ENCODE measurements at places on chromosomes 6 and 20.
A peak's percentile ranks its signal among the peaks of the same experiment; 100 is the strongest.

DNA sequence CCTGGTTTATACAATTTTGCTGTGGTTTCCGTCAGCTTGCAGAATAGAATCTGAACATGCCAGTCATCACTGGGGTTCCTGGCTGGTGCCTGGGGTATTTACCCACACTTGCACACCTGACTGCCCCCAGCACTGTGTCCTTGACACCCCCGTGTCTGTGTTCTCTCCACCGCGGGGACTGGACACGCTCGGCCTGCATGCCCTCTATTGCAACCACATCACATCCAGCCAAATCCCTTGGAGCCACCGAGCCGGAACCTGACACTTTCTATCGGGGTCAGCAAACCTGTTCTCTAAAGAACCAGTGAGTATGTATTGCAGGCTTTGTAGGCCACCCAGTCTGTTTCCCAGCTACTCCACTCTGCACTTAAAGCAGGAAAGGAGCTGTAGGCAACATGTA, 527.5 kb downstream of the PRKN start:
- no peak for DNase-seq
- H3K4me3 ChIP-seq, result no peak overlapping the region
- H3K27ac ChIP-seq, result no peak overlapping the region

- no peaks in the 10 kb centered on the region for H3K27me3 ChIP-seq
- no peak for DNase-seq
- peaks cover 20% of the 10 kb centered on the region for H3K4me1 ChIP-seq
- H3K27ac ChIP-seq, result no peak overlapping the region
Observed at GRCh38 chr6:81700414-81700813, 52.1 kb downstream of the TENT5A start.

- no peak overlapping the region for H3K27ac ChIP-seq
- peaks cover 8% of the 10 kb centered on the region for H3K36me3 ChIP-seq
- no peaks in the 10 kb centered on the region for H3K27me3 ChIP-seq
- peaks cover 8% of the 10 kb centered on the region for H3K4me1 ChIP-seq
Observed at GRCh38 chr6:56693246-56693607, 50.5 kb upstream of the DST start.

DNA sequence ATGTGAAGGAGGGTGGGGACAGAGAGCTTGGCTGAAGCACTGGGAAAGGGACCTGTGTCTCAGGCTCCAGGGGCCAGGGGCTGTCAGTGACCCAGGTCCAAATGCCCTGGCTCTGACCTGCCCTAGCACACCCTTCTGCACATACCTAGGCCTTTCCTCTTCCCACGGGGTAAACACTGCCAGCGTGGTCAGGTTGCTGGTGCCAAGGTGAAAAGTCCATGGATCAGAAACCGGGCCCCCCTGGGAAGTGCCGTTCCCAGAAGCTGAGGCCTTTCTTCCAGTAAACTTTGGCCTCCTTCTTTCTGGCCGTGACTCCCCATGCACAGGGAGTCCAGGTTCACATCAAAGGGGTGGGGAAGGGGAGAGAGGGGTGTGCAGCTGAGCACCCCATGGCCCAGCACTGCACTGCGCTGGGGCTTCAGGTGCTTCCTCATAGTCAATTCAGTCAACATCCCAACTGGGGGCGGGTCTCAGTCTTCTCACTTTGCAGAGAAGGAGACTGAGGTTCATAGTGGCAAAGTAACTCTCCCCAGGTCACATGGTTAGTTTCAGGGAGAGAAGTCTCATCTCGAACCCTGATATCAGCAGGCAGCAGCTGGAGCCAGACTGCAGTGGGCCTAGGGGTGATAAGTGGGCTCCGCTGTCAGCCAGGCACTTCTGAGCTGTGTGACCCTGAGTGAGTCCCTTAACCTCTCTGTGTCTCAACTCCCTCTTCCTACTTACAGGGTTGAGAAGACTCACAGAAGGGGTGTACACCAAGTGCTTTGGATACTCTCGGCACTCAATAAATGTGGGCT, 17.0 kb downstream of the PCK1 start:
- no peaks in the 10 kb centered on the region for H3K36me3 ChIP-seq
- H3K4me3 ChIP-seq, result no peak overlapping the region
- DNase-seq, result no peak
- no peak overlapping the region for H3K27ac ChIP-seq
- H3K4me1 ChIP-seq, result peaks cover 25% of the 10 kb centered on the region

- no peak for DNase-seq
- H3K27ac ChIP-seq, result no peak overlapping the region
- H3K4me1 ChIP-seq, result no peaks in the 10 kb centered on the region
- H3K36me3 ChIP-seq, result peaks cover 2% of the 10 kb centered on the region
Observed at GRCh38 chr20:35355372-35355771, 56.4 kb downstream of the UQCC1 start.

- no peaks in the 10 kb centered on the region for H3K36me3 ChIP-seq
- H3K27me3 ChIP-seq, result peaks cover 2% of the 10 kb centered on the region
- no peak overlapping the region for H3K4me3 ChIP-seq
- peak overlapping the region; percentile 77 for H3K27ac ChIP-seq
Observed at GRCh38 chr6:169991913-169992312, 240.5 kb downstream of the ERMARD start.

DNA sequence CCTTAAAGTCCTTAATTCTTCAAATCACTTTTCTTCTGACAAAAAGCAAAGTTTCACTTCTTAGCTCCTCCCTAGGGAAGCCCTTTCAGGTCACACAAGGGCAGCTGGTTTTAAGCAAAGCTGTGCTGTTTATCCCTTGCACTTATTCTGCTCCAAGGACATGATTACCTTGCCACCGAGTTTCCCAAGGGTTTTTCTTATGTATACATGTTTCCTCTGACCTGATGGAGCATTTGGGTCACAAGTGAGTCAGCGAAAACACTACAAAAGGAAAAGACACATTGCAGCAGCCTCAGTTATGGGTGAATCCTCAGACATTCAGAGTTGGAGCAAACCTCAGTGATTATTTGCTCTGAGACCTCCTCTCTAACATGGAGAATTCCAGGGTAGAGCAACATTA, 26.6 kb upstream of the ILRUN start:
- DNase-seq, result no peak
- peaks cover 17% of the 10 kb centered on the region for H3K4me1 ChIP-seq
- no peak overlapping the region for H3K27ac ChIP-seq

- DNase-seq, result no peak
- H3K36me3 ChIP-seq, result peaks cover 91% of the 10 kb centered on the region
- H3K4me1 ChIP-seq, result peaks cover 86% of the 10 kb centered on the region
Observed at GRCh38 chr20:49282584-49283171, 4.8 kb upstream of the ZNFX1 start.

DNA sequence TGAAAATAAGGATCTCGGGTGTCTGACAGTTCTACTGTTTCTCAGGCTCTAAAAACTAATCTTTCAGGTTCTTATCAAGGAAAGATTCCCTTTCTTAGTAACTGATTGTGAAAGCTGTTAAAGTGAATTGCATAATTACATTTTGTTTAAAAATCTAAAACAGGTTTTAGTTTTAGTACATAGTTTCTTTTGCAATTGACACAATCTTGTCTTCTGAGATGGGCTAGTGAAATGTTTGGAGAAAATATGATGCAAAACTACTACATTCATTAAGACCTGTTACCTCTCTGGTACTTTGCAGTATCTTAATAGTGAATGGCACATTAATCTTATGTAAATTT, 298.4 kb downstream of the UTRN start:
- peaks cover 43% of the 10 kb centered on the region for H3K4me1 ChIP-seq
- DNase-seq, result no peak
- H3K4me3 ChIP-seq, result peak overlapping the region; percentile 85

DNA sequence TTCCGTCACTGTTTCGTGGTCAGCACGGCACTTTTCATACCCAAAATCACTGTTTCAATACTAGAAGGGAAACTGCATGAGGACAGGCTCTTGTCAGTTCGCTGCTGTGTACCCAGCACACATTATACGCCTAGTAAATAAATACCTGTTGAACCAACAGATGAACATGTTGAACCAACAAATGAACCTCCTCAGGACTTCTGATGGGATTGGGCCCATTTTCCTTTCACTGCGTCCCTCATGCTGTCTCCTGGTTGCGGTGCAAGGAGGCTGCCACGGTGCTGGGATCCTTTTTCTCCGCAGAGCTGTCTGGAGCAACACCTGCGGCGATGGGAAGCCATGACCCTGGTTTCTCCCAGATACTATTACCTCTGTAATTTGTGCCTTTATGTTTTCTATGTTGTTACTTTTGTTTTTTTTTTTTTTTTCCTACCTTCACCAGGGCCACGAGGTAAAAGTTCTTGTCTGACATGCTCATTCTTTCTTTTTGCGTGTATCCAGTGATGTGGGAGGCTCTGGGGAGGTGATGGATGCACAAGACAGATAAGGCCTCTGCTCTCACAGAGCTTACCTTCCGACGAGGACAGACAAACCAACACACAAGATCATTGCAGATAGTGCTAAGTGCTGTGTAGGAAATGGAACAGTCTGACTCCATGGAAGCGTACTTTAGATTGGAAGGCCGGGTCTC, 1.1 kb downstream of the VAPB start:
- peaks cover 6% of the 10 kb centered on the region for H3K36me3 ChIP-seq
- H3K4me3 ChIP-seq, result peak overlapping the region; percentile 89

DNA sequence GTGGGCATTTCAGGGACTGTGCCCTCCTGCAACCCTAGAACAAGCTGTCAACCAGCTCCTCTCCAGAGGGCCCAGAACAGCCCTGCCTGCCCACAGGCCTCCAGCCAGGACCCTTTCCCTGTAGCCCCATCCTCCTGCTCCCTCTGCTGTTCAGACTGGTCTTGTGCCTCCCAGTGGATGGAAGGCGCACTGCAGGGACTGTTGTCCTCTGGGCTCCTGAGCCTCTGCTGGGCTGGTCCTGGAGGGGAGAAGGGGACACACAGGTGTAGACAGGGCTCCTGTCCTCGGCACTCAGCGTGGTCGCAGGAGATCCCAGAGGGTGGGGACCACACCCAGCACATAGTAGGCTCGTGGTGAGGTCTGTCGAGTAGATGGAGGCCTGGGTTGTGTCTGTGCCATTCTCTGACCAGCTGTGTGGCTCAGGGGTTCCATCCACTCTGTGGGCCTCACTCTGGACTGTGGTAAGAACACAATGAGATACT, 11.5 kb downstream of the ITPR3 start:
- H3K27ac ChIP-seq, result no peak overlapping the region
- H3K27me3 ChIP-seq, result peaks cover 35% of the 10 kb centered on the region
- peak overlapping the region; percentile 76 for H3K4me3 ChIP-seq

DNA sequence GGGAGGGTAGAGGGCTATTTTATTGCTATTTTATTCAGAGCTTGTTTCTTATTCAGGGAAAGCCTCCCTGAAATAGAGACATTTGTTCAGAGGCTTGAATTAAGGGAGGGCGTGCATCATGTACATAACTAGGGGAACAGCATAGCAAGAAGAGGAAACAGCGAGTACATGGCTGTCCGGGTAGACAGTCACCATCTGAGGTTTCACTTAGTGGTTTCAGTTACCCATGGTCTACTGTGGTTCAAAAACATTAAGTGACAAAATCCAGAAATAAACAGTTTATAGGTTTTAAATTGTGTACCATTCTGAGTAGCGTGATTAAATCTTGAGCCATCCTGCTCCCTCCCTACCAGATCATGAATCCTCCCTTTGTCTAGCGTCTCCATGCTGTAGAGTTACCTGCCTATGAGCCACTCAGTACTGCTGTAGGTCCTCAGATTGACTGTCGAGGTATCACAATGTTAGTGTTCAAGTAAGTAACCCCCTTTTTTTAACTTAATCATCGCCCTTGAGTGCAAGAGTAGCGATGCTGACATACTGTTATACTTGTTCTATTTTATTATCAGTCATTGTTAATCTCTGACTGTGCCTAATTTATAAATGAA, 791.5 kb downstream of the TFAP2A start:
- no peak overlapping the region for H3K4me3 ChIP-seq
- no peaks in the 10 kb centered on the region for H3K27me3 ChIP-seq
- H3K27ac ChIP-seq, result no peak overlapping the region
- no peak for DNase-seq
- no peaks in the 10 kb centered on the region for H3K4me1 ChIP-seq

- peaks cover 14% of the 10 kb centered on the region for H3K4me1 ChIP-seq
- no peak for DNase-seq
- peak overlapping the region; percentile 1 for H3K27ac ChIP-seq
- no peaks in the 10 kb centered on the region for H3K27me3 ChIP-seq
- peaks cover 17% of the 10 kb centered on the region for H3K36me3 ChIP-seq
Observed at GRCh38 chr20:31806564-31807355, 12.4 kb upstream of the MYLK2 start.

DNA sequence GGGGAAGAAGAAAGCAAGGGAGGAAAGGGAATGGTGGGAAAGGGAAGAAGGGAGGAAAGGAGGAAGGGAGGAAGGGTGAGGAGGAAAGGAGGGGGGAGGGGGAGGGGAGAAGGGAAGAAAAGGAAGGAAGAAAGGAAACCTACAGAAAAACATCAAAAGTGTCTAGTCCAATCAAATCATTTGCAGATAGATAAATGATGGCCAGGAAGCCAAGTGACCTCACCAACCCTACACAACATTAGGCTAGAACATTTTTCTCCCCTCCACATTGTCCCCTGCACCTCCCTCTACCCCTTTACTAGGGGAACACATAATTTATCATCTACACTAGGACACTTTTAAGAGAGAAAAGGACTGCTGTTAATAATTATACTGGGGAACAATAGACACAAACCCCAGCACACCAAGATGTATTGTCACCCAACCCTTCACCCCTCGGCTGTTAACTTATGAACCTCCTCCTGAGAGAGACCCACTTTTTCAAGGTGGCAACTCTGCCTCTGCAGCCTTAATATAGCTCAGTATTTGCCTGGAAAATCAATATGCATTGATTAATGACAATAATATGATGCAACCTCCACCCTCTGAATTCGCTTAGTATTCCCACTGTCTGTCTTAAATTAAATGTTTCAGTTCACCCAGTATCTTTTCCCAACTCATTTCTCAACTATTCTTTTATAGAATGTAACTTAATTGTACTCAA, 231.2 kb downstream of the PTPRT start:
- no peaks in the 10 kb centered on the region for H3K36me3 ChIP-seq
- H3K27ac ChIP-seq, result no peak overlapping the region
- H3K4me3 ChIP-seq, result no peak overlapping the region
- DNase-seq, result no peak
- peaks cover 35% of the 10 kb centered on the region for H3K27me3 ChIP-seq
- peaks cover 4% of the 10 kb centered on the region for H3K4me1 ChIP-seq

- no peak for DNase-seq
- H3K4me1 ChIP-seq, result no peaks in the 10 kb centered on the region
- no peak overlapping the region for H3K27ac ChIP-seq
- no peaks in the 10 kb centered on the region for H3K27me3 ChIP-seq
- no peaks in the 10 kb centered on the region for H3K36me3 ChIP-seq
Observed at GRCh38 chr6:12572896-12573827, 143.4 kb upstream of the PHACTR1 start.

DNA sequence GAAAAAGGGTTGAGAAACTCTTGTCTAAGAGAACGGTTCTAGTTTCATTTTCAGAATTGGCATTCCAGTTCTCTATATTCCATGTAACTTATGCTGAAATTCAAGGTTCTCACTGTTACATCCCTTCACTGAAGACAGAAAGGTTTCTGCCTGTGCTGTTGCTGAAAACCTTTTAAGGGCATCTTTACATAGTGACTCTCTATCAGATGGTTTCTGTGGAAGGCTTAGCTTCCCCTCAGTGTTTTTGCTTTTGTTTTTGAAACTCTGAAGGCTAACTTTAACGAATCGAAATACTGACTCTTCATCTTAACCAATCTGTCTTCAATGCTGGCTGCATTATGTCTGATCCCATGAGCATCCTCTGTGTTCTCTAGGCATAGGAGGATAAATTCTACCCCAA, 1286.2 kb upstream of the EYS start:
- H3K27ac ChIP-seq, result no peak overlapping the region
- no peak overlapping the region for H3K4me3 ChIP-seq
- no peak for DNase-seq
- peaks cover 3% of the 10 kb centered on the region for H3K36me3 ChIP-seq
- no peaks in the 10 kb centered on the region for H3K4me1 ChIP-seq
